ENCODE measurements at places on chromosomes 1 and 21. TPM values are rescaled to one million over a fixed set of nuclear protein-coding genes. Genes with fewer than 3 reads are reported as not detected.

DNA sequence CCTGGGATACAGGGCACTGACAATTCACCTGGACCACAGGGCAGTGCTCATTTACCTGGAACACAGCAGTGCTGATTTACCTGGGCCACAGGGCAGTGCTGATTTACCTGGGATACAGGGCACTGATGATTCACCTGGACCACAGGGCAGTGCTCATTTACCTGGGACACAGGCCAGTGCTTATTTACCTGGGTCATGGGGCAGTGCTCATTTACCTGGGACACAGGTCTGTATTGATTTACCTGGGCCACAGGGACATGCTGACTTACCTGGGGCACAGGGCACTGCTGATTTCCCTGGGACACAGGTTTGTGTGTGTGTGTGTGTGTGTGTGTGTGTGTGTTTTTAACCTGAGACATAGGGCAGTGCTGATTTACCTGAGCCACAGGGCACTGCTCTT, 261.7 kb downstream of the MATN1 start:
- no peaks in the 10 kb centered on the region for H3K36me3 ChIP-seq
- no peak overlapping the region for H3K27ac ChIP-seq
- no peak overlapping the region for H3K4me3 ChIP-seq
- peaks cover 7% of the 10 kb centered on the region for H3K27me3 ChIP-seq

The UBIAD1 gene
- total RNA-seq = 10.5 TPM

The SLC30A10 gene
- total RNA-seq = not detected

GRCh38 chr1:1591452-1591851, 8.5 kb downstream of the FNDC10 start:
- H3K36me3 ChIP-seq = no peaks in the 10 kb centered on the region
- no peaks in the 10 kb centered on the region for H3K27me3 ChIP-seq
- H3K27ac ChIP-seq = no peak overlapping the region
- no peaks in the 10 kb centered on the region for H3K4me1 ChIP-seq

DNA sequence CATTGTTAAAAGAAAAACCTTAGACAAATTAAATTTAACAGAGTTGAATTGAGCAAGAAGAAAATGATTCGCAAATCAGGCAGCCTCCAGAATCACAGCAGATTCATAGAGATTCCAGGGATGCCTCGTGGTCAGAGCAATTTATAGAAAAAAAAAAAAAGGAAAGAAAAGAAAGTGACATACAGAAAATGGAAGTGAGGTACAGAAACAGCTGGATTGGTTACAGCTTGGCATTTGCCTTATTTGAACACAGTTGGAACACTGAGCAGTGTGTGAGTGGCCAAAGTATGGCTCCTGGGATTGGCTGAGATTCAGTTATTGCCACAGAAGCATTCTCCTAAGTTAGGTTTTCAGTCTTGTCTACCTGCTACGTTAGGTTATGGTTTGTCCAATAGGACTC, 9.1 kb upstream of the C21orf91 start:
- H3K4me1 ChIP-seq = no peaks in the 10 kb centered on the region
- no peak overlapping the region for H3K27ac ChIP-seq
- H3K4me3 ChIP-seq = no peak overlapping the region
- H3K27me3 ChIP-seq = no peaks in the 10 kb centered on the region
- DNase-seq = no peak

GRCh38 chr1:199182186-199182843, 543.5 kb downstream of the PTPRC start:
- no peaks in the 10 kb centered on the region for H3K27me3 ChIP-seq
- no peaks in the 10 kb centered on the region for H3K36me3 ChIP-seq
- no peak overlapping the region for H3K27ac ChIP-seq
- H3K4me3 ChIP-seq = no peak overlapping the region
- no peak for DNase-seq

DNA sequence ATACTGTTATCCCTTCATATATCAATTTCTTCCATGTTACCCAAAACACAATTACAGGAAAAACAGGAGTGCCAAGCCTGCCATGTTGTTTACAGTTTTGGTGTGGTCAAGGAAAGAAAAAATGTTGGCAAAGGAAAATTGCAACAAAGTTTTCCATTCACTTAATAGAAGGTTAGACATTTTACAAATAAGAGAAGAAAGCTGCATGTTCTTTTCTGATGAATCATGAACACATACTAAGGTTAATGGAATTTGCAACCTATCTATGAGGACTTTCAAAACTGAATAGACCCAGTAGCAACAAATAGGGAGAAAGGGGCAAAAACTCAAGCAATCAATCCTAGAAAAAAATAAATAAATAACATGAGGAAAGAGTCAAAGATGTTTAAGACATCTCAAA, 556.7 kb downstream of the DPYD start:
- no peaks in the 10 kb centered on the region for H3K27me3 ChIP-seq
- H3K36me3 ChIP-seq = no peaks in the 10 kb centered on the region
- H3K4me3 ChIP-seq = no peak overlapping the region
- no peaks in the 10 kb centered on the region for H3K4me1 ChIP-seq
- H3K27ac ChIP-seq = no peak overlapping the region

The CYP4A11 gene
- not detected for total RNA-seq

The LPAR3 gene
- total RNA-seq = 5.7 TPM

DNA sequence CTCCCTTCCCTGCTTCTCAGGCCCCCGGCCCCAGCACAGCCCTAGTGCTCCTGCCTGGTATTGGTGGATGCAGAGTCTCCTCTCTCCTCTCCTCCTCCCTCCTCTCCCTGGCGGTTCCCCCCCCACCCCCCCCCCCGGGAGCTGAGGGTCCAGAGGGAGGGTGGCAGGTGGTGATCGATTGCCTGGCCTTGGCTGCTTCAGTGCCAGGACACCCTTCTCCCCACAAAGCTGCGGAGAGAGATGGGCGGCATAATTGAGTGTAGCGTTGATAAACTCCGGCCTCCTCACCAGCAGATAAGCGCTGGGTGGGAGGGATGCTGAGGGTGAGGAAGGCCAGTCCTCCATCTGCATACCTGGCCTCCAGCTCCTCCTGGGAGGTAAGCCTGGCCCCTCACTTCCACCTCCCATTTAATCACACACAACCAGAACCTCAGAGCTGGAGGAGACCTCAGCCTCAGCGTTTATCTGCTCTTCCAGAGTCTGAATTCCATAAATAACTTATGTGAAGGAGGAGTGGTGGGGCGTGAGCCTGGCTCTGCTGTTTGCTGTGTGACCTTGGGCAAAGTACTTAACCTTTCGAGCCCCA, 60.8 kb downstream of the LRRN2 start:
- H3K4me3 ChIP-seq = no peak overlapping the region
- H3K27ac ChIP-seq = no peak overlapping the region
- DNase-seq = no peak
- H3K36me3 ChIP-seq = no peaks in the 10 kb centered on the region

DNA sequence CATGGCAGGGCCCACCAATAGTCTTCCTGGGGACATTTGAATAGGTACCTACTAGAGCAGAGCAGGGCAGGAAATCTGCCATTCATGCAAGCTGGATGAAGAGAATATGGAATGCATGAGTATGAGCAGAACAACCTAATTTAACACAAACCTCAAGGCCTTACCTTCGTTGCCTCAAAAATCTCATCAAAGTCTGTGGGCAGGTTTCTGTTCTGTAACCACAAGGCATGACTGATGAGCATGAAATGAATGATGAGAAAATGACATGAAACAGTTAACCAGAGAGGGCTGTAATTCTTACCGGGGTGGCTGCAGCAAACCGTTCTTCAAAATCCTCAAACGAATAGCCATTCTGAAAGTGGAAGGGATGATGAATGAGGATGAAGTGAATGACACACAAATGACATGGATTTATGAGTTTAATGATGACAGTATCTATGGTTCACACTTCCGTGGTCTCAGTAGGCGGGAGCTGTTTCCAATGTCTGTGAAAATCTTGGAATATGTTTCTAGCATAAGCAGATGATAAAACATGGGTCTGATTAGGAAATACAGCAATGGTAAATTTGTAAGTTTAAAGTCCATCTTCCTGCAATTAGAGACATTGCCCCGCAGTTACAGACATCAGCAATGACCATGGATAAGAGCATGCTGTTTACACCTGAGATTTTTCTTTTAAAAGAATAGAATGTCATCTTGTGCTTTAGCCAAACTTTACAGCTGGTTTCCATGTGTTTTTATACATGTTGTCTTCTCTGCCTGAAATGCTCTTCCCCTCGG, 67.6 kb upstream of the C8B start:
- no peaks in the 10 kb centered on the region for H3K4me1 ChIP-seq
- no peaks in the 10 kb centered on the region for H3K36me3 ChIP-seq
- H3K27ac ChIP-seq = no peak overlapping the region
- no peak for DNase-seq
- H3K4me3 ChIP-seq = no peak overlapping the region

The ANGPTL3 gene
- not detected for total RNA-seq
